ENCODE measurements at places on chromosomes 2 and 18.

DNA sequence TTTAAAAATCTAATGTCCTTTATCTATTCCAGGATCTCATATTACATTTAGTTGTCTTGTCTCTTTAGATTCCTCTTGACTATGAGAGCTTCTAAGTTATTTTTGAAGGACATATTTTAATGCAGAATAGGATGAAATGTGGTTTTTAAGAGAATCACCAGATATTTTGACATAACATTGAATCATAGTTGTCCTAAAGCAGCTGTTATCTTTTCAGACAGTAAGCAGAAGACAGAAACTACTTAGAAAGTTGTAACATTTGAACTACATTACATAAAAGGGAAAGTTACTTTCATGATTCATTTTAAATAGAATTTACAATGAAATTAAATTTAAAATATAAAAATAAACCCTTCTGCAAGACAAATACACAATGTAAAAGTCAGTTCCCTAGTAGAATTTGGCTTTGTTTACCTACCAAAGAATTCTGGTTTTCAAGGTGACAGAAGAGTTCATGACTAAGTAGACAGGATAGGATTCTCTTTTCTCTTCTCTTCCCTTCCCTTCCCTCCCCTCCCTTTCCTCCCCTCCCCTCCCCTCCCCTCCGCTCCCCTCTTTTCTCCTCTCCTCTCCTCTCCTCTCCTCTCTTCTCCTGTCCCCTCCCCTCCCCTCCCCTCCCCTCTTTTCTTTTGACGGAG lies 186.0 kb downstream of the DIS3L2 start:
- peaks cover 5% of the 10 kb centered on the region for H3K4me1 ChIP-seq
- no peak overlapping the region for H3K27ac ChIP-seq
- H3K4me3 ChIP-seq, result no peak overlapping the region
- H3K36me3 ChIP-seq, result peaks cover 6% of the 10 kb centered on the region

- H3K4me3 ChIP-seq, result no peak overlapping the region
- no peak for DNase-seq
- peaks cover 33% of the 10 kb centered on the region for H3K4me1 ChIP-seq
- no peaks in the 10 kb centered on the region for H3K36me3 ChIP-seq
These were observed 13.7 kb downstream of the FBLN7 start for GRCh38 chr2:112151701-112152440.

DNA sequence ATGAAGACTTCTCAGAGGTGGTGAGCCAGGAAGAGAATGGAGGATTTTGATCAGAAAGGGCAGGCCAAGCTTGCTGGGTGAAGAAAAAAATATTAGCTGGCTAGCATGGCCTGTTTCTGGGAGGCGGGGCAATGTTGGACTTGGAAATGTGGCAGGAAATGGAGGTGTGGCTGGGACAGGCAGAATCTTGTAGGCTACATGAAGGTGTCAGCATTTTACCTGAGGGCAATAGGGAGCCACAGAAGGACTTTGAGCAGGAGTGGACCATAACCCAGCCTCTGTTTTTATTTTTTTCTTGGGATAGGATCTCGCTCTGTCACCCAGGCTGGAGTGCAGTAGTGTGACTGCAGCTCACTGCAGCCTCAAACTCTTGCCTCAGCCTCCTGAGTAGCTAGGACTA lies 31.7 kb downstream of the EMX1 start:
- H3K27ac ChIP-seq, result no peak overlapping the region
- DNase-seq, result no peak
- H3K36me3 ChIP-seq, result no peaks in the 10 kb centered on the region
- peaks cover 6% of the 10 kb centered on the region for H3K4me1 ChIP-seq

DNA sequence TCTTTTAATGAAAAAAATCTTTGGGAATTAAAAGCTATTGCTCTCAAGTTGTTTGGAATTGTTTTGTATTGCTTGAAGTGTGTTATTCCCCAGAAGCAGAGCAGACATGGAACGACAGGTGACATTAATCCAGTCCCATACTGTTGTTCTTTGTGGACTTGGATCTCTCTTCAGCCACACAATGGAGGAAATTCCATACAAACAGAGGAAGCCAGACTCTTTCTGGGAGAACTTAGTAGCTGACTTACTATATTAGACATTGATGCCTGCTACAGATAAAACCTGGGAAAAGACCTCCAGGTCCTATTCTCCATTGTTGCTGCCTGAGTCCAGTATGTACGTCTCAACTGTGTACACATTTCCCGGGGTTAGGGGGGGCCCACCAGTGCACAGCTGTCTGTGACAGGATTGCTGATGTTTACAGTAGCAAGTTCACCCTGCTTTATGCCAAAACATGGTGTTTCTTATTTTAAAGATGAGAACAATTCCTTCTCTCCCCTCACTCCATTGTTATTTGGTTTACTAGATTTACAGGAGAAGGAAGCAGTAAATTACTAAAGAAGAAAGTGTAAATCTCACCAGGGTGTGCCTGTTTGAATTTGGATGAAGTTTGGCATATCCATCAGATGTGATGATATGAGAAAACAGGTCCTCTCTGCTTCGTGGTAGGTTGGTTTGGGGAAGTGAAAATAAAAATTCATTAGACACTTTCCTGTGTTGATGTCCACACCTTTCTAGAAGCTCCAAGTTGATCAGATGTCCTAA lies 142.4 kb upstream of the RBBP8 start:
- peaks cover 12% of the 10 kb centered on the region for H3K27me3 ChIP-seq
- H3K4me1 ChIP-seq, result no peaks in the 10 kb centered on the region
- H3K27ac ChIP-seq, result no peak overlapping the region

DNA sequence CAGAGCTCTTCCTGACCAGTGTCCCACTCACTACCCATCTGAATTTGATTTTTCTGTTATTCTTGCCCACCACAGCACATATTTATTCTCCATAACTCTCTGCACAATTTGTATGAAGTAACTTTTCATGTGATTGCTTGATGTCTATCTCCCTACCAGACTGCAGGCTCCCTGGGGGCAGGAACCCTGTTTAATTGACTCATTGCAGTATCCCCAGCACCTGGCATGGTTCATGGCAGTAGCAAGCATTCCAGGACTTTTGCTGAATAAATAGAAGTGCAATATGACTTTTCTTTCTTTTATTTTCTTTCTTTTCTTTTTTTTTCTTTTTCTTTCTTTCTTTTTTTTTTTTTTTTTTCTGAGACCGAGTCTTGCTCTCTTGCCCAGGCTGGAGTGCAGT lies 88.7 kb upstream of the XPO1 start:
- H3K27me3 ChIP-seq, result no peaks in the 10 kb centered on the region

DNA sequence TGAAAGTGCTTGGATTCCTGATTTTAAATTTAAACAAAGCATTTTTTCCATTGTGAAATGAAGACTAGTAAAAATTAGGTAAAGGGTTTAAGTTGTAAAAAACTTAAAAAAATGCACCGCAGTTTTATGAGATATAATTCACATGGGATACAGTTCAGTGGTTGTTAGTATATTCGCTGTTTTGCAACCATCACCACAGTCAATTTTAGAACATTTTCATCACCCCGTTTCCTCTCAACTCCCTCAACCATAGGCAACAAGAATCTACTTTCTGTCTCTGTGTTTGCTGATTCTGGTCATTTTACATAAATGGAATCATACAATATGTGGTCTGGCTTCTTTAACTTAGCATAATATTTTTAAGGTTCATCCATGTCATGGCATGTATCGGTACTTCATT lies 4.0 kb downstream of the DGKD start:
- peak overlapping the region; percentile 75 for H3K27ac ChIP-seq
- DNase-seq, result no peak
- peaks cover 63% of the 10 kb centered on the region for H3K36me3 ChIP-seq
- H3K27me3 ChIP-seq, result no peaks in the 10 kb centered on the region
- peaks cover 65% of the 10 kb centered on the region for H3K4me1 ChIP-seq
- H3K4me3 ChIP-seq, result peak overlapping the region; percentile 57

DNA sequence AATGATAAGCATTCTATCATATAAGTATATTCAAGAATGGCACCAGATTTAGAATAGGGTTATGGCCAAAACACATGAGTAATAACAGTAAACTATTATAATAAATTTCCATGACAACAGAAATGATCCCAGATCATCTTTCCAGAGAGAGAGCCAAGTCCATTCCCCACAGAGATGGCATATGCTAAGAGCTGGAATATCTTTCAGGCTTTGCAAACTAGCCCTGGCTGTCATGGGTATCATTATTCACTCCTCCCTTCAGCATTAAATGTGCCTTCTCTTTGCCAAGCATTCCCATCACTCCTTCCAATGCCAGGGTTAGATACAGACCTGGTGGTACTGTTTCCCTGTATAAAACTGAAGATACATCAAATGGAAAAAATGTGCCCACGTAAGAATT lies 10.9 kb downstream of the FEZ2 start:
- H3K27ac ChIP-seq, result no peak overlapping the region
- H3K27me3 ChIP-seq, result no peaks in the 10 kb centered on the region
- DNase-seq, result no peak

- H3K4me1 ChIP-seq, result peaks cover 7% of the 10 kb centered on the region
- no peak for DNase-seq
- peaks cover 6% of the 10 kb centered on the region for H3K27me3 ChIP-seq
- H3K36me3 ChIP-seq, result no peaks in the 10 kb centered on the region
- no peak overlapping the region for H3K27ac ChIP-seq
These were observed 6.9 kb downstream of the UGT1A10 start for GRCh38 chr2:233643128-233643527.

DNA sequence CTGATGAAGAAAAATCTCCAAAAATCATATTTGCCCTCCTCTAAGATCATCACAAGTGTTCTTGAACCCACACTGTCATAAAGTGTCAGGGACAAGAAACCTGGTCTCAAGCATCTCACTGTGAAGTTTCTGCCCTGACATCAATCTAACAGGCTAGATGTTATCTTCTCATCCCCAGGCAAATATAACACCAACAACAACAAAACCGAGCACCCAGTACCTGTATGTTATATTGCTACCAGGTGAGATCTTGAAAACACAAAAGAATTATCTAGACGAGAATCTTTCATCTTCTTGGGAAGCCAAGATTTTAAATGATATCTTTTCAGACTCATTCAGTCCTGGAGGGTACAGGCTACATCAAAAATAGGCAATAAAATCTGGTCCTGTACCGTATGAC lies 8.8 kb upstream of the MAP4K3 start:
- H3K36me3 ChIP-seq, result peaks cover 23% of the 10 kb centered on the region
- no peak overlapping the region for H3K27ac ChIP-seq
- H3K4me1 ChIP-seq, result peaks cover 3% of the 10 kb centered on the region
- DNase-seq, result no peak
- H3K4me3 ChIP-seq, result no peak overlapping the region

DNA sequence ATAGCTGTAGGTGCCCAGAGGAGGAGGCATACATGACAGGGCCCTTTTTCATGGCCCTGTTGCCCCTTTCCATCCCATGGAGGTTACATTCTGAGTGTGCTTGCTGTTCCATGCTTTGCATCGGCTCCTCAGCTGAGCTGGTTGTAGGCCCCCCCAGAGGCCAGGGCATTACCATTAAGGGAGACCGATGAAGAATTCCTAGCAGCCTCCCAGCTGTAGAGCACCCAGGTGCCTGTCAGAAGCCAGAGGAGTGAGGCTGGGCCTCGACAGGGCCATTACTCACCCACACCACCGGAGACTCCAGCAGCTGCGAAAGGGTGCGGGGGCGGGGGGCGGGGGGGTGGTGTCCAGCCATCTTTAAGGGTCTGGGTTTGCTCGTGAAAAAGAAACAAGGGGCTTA lies 72.2 kb downstream of the GALNT14 start:
- no peak for DNase-seq
- no peaks in the 10 kb centered on the region for H3K4me1 ChIP-seq
- H3K36me3 ChIP-seq, result no peaks in the 10 kb centered on the region
- no peak overlapping the region for H3K27ac ChIP-seq
- peaks cover 3% of the 10 kb centered on the region for H3K27me3 ChIP-seq

Data from activated CD8-positive, alpha-beta T cell treated with anti-CD3 and anti-CD28 coated beads for 36 hours (primary cell).